Natural killer cell treated with Interleukin-12 subunit alpha and Interleukin-12 subunit beta and Interleukin-15 and Interleukin-18, amount 100 ng/mL, for 72 hours (primary cell): ENCODE measurements at places on chromosomes 13 and 19.

- DNase-seq: peak; percentile 38
Measured at GRCh38 chr19:55091126-55091910, 15.6 kb downstream of the EPS8L1 start.

- no peak for DNase-seq
Measured at GRCh38 chr19:14433554-14434501, 722 bp downstream of the PKN1 start.

DNA sequence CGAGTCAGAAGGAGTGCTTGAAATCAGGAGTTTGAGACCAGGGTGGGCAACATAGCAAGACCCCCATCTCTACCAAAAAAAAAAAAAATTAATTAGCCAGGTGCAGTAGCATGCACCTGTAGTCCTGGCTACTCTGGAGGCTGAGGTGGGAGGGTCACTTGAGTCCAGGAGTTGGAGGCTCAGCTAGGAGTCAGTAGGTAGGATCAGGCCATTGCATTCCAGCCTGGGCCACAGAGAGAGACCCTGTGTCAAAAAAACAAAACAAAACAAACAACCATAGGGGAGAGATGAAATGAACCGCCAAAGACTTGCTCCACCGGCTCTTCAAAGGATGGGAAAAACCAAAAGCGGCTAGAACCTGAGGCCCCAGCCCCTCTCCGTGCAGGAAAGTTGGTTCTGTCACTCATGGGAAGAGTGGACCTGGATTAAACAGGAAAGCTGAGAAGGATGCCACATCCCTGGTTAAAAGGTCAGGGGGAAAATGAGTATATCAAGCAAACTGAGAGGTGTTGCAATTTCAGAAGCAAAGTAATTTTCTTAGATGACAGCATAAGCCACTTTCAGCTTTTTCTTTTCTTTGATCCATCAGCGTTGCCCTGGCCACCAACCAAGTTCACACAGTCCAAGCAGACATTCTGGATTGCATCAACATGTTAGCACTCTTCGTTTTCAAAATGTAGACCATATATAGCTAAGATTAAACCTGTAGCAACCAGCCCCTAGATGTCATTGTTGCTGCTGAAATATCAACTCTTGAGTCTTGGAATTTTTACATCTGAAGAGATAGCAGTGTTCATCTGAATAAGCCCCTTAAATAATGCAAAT, 8.9 kb upstream of the ZNF507 start:
- no peak for DNase-seq

- no peak for DNase-seq
Measured at GRCh38 chr19:2650515-2650914, 52.0 kb downstream of the GNG7 start.

DNA sequence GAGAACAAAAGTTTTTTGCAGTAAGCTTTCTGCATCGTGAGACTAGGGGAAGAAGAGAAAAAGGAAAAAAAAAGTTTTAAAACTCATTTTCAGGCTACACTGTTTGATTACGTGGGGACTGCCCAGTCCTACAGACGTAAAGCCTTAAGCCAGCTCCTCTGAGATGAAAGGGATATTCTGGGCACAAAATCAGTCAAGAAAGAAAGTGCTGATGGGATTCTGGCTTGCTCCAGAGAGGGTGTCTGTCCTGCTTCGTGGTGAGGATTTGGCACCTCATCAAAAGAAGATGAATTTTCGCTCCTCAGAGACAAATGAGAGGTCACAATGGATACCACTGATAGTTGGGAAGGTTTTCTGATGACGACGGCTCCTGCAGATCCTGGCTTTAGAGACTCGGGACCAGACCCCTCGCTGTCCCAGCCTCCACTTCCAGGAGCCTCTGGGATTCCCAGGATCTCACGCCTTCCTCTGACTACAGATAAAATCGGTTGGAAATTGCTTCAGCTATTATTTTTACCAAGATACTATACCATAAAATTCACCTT, 9.7 kb downstream of the TEX29 start:
- DNase-seq: no peak

GRCh38 chr19:46491975-46492682, 3.5 kb downstream of the PNMA8B start:
- DNase-seq: no peak

DNA sequence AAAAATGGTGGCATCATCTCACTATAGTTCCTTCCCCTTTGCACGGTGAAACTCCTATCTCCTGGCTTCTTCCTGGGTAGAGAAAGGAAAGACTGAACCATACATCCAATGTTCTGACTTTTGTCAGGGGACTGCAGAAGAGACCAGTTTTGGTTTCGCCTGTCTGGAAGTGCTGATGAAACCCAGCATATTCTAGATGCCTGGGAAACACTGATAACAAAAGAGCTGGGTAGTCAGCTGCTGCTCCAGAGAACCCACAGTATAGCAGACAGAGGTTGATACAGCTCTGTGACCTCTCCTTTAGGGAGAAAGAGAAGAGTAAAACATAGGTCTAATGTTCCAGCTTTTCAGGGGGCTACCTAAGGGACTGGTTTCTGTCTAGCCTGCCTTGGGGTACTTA, 695.3 kb downstream of the DIAPH3 start:
- DNase-seq: no peak

- no peak for DNase-seq
Measured at GRCh38 chr13:43132257-43132656, 108.9 kb downstream of the DNAJC15 start.
